CD4-positive, alpha-beta memory T cell (primary cell): ENCODE measurements at places on chromosomes 3 and 15. TPM values are rescaled to one million over a fixed set of nuclear protein-coding genes. Genes with fewer than 3 reads are reported as not detected.

DNA sequence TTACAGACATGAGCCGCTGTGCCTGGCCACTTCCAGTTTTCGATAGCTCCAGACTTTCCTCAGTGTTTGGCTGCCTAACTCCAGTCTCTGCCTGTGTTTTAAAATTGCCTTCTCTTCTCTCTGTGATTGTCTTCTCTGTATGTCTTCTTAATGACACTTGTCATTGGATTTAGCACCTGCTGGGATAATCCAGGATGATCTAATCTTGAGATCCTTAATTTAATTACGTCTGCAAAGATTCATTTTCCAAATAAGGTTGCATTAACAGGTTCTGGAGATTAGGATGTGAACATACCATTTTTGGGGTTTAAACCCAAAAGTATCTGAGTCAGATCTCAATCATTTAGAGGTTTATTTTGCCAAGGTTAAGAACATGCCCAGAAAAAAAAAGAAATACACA is 222.2 kb upstream of the PDZRN3 start:
- no peak for DNase-seq

The FGD5 gene
- polyA plus RNA-seq = not detected

GRCh38 chr3:172475703-172476102 is 27.4 kb upstream of the GHSR start:
- no peak for DNase-seq

GRCh38 chr3:129592381-129593131 is 13.9 kb downstream of the PLXND1 start:
- DNase-seq = no peak

GRCh38 chr3:153927107-153927506 is 194.1 kb upstream of the ARHGEF26 start:
- DNase-seq = no peak

- DNase-seq = no peak
These were observed 40.5 kb upstream of the CMTM8 start for GRCh38 chr3:32197991-32198390.

The SH3GL3 gene
- polyA plus RNA-seq = not detected

DNA sequence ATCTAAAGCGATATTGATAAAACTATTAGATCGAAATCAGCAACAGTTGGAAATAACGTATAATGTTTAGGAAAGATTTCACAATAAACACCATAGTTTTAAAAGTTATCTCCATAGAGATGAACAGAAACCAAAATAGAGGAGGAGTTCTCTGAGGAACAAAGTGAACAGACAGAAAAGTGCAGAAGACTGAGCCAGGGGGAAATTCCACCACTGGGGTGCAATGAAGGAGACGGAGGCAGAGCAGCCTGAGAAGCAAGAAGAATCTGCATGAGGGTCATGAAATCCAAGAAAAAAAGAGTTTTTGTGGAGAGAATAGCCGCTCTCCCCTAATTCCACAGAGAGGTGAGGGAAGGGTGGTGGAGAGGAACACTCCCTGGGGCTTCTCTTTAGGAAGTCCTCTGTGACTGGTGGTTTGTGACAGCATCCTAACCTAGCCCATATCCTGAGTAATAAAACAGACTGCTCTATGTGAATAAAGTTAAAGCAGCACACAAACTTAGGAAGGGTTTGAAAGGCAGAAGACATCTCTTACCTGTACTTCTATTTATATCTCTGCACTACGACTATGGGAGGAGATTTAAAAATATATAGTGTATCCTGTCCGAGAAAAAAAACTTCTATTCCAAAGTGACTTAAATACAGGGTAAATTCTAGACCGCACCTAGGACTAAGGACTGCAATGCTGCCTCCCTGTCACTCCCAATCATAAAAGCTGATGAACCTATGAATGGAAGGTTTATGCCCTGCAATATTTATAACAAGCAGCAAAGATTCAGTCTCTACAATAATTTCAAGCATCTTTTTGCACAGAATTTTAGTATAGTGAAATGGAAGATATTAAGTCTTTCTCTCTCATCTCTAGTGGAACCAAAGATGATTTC is 22.9 kb downstream of the ATP8B4 start:
- no peak for DNase-seq

DNA sequence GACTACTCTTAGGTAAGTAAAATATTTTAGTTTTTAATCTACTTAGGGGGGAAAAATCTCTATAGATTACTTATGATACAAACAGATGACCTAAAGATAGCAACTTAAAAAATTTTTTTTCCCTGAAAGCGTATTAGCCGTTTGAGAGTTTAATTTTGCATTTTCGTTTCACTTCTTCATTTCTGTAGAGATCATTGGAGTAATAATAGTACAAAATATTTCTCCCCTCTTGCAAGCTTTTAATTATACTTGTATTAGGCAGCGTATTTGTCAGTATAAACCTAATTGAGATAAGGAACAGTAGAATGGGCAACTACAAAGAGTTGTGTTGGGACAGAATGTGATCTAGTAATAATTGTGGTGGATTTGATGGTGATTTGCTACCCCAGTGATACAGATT is 10.3 kb downstream of the SKIL start:
- DNase-seq = no peak

DNA sequence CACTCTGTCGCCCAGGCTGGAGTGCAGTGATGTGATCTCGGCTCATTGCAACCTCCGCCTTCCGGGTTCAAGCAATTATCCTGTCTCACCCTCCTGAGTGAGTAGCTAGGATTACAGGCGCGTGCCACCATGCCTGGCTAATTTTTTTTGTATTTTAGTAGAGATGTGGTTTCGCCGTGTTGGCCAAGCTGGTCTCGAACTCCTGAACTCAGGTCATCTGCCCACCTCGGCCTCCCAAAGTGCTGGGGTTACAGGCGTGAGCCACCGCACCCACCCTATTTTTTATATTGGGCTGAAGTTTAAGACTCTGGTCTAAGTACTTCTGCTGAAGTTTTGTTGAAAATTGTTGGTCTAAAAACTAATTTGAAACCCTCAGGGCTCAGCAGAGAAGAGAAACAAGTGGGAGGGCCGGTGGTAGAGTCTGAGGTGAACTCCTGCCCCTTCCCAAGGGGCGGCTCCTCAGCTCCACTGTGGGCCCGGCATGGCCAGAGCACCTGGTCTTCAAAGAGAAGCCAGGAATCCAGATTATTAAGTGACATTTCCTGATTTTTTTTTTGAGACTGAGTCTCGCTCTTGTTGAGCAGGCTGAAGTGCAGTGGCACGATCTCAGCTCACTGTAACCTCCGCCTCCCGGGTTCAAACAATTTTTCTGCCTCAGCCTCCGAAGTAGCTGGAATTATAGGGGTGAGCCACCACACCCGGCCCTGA is 4.0 kb downstream of the HDAC11 start:
- no peak for DNase-seq

DNA sequence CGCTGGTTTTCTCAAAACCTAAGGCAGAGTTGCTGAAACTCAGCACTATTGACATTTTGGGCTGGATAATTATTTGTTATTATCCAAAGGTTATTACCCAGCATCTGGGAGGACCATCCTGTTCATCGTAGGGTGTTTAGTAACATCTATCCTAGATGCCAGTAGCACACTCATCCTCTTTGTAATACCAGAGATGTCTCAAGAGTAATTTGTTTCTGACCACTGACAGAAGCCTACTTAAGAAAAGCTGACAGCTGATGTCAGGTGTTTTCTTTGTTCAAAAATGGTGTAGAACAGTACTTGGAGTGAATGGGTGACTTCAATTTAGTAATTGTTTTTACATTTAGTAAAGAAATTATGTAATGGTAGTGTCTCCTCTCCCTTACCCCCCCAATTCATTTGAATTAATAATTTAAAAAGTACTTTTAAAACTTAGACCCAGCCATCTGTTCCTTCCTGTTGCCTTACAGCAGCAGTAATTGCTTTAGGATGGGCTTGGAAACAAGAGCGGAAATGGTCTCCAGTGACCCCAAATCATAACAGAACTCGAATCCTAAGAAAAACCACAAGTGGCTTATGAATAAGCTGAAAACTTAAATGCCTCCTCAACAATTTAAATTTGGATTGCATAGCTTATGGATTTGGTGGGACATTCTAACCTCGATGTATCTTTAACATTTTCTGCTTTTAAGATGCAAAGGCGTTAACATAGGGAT is 105.4 kb downstream of the PTPRG start:
- no peak for DNase-seq

The ECE2 gene
- not detected for polyA plus RNA-seq

DNA sequence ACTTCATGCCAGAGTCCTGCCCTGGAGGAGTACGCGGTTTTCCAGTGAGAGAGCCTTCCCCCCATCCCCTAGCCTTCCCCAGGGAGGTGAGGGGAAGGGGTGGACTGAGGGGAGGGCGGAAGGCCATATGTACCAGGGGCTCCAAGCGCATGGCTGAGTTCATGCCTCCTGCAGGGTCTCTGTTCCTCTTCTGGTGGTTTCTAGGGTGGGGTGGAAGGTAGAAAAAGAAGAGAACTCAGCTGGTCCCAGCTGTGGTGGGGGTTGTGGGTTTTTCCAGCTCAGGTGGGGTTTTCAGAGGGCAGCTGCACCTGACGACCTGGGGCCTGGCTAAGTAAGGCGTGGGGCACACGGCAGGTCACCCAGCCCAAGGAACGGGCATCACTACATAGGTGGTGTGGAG is 10.7 kb upstream of the IQSEC1 start:
- DNase-seq = no peak

The PLA2G4D gene
- not detected for polyA plus RNA-seq

DNA sequence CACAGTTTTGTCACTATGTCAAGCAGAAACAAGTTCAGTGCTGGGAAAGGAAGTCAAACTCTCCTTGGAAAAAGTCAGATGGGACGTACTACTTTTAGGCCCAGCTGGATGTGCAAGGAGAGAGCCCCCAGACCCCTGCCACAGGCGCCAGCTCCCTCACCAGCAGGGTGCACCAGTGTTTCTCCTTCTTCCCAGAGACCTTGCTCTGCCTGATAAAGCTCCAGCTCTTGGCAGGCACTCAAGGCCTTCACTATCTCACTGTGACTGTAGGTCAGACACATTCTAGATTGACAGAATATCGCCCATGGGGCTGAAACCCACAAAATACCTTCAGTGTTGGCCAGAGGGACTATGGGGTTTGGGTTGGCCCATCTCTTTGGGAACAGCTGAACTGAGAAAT is 54.8 kb upstream of the CHRNB4 start:
- DNase-seq = no peak

GRCh38 chr3:71554649-71555048 is 28.9 kb downstream of the FOXP1 start:
- no peak for DNase-seq

- no peak for DNase-seq
These were observed 84.4 kb upstream of the PLCL2 start for GRCh38 chr3:16800361-16800760.

- DNase-seq = no peak
These were observed 68.1 kb downstream of the TM4SF4 start for GRCh38 chr3:149542375-149543312.

The WWTR1 gene
- polyA plus RNA-seq = not detected

DNA sequence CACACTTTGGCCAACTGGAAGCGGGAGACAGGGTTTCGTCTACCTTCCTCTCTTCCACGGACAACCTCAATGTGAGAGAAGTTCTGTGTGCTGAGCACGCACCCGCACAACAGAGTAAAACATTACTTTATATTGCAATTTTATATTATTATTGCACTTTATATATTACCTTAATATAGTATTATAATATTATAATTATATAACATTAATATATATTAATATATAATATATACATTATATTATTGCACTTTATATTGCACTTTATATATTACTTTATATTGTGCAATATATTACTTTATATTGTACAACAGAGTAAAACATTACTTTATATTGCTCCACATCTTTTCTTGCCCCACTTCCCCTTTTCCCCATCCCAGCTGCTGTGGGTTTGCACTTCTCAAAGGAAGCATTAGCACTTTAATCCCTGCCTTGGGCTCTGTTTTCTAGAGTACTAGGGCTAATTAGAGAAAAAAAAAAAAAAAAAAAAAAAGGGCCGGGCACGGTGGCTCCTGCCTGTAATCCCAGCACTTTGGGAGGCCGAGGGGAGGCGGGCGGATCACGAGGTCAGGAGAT is 76.4 kb upstream of the SLC4A7 start:
- no peak for DNase-seq

DNA sequence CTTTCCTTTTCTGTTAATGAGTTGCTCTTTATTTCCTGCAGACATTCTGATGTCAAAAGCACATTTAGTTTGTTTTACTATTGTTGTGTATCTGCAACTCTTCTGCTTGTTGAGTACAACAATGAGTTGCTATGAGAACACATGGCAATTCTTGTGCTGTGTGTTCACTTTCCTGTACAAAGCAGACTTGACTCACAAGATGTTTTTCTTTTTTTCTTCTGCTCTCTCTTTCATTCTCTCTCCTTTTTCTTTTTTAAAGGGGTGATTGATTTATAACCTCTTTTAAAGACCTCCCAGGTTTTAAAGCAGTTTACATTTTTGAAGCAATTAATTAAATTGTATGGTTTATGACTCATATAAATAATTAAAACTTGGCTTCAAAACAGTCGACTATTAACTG is 31.6 kb upstream of the ABHD10 start:
- DNase-seq = no peak

- DNase-seq = no peak
These were observed 81.6 kb downstream of the PLXNA1 start for GRCh38 chr3:127064391-127065137.
